H7 (cell line): ENCODE measurements at places on chromosomes 2 and 18. TPM values are rescaled to one million over a fixed set of nuclear protein-coding genes. Genes with fewer than 3 reads are reported as not detected.

Gene OSR1
- 0.44 TPM in 1 of 2 replicates, not detected in the other for total RNA-seq

Gene PUM2
- 35.7 and 36.2 TPM in 2 replicates for total RNA-seq

- no peak for DNase-seq
These were observed 17.9 kb downstream of the XPO1 start for GRCh38 chr2:61520261-61520660.

Gene GMPPA
- 53.4 and 71.7 TPM in 2 replicates for total RNA-seq

Gene PSMA8
- total RNA-seq, result not detected in 2 replicates

GRCh38 chr2:86069091-86069685 lies 36.5 kb downstream of the POLR1A start:
- DNase-seq, result no peak

Gene SCG2
- 2.5 and 3.4 TPM in 2 replicates for total RNA-seq

Gene POTEF
- 0.69 and 1.3 TPM in 2 replicates for total RNA-seq

Gene CMPK2
- total RNA-seq, result 0.48 and 0.69 TPM in 2 replicates

- no peak for DNase-seq
These were observed 28.9 kb downstream of the TMEFF2 start for GRCh38 chr2:192165842-192166241.

Gene SERPINB10
- not detected in 2 replicates for total RNA-seq

DNA sequence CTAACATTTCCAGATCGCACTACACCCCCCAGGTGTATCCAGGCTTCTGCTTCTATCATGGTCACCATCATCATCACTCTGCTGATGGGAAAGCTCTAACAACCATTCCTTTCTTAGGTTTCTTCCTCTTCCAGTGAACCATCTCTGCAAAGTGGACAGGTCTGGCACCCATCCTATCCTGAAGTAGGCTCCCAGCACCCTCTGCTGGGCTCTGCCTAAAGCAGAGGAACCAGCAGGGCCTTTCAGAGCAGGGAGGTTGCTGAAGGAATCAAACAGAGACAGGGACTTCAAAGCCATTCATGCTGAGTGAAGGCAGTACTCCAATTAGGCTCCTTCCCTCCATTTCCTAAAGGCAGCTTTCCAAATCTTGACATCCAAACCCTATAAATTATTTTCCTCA lies 27.2 kb upstream of the SATB2 start:
- peak; percentile 26 for DNase-seq

DNA sequence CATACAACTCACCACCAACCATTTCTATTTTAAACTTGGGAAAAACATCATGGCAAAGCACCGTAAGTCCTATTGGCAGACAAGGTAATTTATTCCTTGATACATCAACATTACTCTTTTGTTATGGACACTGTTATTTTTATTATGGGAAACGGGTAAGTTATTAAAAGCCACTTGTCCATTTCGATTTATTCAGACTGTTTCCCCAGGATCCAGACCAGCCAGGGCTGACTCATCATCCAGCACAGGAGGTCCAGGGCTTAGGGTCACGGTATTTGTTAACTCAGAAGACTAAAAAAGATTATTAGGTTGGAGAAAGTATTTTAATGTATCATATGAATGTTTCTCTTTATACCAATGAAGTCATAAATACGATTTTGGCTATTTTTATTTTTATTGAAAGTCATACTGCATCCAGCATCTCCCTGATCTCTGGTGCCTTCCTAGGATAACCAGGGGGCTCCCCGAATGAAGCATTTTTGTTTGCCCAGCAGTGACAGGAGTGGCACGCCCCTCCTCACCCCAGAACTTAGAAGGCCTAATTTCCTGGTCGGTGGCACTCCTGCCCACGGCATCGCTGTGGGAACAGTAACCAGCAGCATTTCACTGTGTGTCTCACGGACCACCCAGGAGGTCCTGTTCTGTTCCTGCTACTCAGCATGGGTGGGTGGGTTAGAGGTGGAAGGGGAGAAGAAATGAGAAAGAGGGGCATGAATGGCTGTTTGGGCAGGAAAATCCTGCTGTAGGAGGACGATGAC lies 446.1 kb downstream of the EIPR1 start:
- no peak for DNase-seq

- no peak for DNase-seq
These were observed 99.2 kb upstream of the ZNF521 start for GRCh38 chr18:25451077-25451658.

DNA sequence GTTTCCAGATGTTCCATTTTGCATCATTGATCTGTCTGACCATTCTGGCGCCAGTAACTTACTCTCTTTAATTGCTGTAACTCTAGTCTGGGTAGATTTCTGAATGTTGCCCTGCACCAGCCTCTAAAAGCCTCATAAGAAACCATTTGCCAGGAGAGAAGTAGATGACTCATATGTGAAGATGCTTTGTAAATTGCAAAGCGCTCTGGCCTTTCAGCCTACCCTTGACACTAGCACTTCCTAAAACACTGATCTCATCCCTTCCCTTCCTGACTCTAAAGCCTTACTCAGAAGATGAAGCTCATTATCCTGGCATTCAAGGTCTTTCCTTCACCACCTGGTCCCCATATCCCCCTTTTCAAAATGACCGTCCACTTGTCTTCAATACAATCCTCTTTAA lies 193.2 kb upstream of the MEX3C start:
- DNase-seq, result no peak

DNA sequence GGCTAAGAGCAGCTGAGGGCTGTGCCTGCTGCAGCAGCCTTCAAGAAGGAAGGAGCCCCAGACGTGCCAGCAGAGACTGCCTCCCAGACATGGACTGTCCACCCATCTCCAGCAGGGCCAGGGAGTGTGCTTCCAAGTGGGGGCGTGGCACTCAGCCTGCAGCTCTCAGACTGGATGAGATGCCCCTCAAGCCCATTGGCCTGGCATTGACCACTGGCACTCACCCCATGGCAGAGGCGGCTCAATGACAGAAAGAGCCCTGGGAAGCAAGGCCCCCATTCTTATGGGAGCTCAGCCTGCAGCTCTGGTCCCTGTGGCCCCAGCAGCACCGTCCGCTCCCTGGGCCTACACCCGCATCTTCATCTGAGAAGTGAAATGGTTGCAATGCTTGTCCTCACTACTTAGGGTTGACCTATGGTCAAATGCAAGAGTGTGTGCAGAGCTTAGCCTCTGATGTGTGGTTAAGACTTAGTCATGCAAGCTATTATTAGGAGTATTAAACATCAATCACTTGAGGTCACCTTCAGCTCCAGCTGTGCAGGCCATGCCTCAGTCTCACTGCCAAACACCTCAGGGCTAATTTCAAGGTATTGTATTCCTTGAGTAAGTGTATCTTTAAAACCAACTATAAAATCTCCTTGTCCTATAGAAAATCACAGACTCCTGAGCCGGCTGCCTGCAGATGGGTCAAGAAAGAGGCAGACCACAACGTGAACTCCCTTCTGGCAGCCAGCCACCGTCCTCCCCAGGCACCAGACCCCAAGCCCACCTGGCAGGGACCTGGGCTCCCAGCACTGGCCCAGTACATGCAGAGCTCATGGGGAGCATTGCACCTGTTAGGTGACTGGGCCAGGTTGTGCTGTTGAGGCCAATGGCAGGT lies 194.8 kb downstream of the NDUFA10 start:
- peak; percentile 24 for DNase-seq

Gene TDRD15
- total RNA-seq, result not detected in 2 replicates

Gene FBXO41
- 2.3 and 3.7 TPM in 2 replicates for total RNA-seq

DNA sequence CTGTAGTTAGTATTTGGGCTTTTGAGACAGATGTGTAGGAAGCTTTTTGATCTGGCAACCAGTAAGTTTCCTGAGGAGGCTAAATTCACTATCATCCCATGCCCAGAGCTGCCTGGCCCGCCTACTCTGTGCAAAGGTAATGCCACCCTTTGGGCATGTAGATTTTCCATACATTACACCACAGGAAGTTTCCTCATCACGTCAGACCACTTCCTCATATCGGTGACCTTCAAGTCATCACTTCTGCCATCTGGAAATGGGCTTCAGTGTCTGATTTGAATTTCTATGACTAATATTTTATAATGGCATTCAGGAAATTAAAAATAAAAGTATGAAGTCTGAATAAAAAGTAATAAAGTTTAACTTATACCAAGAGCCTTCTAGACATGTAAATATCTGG lies 825.4 kb downstream of the DCDC2C start:
- no peak for DNase-seq

Gene CHST9
- 2.7 and 3.8 TPM in 2 replicates for total RNA-seq

DNA sequence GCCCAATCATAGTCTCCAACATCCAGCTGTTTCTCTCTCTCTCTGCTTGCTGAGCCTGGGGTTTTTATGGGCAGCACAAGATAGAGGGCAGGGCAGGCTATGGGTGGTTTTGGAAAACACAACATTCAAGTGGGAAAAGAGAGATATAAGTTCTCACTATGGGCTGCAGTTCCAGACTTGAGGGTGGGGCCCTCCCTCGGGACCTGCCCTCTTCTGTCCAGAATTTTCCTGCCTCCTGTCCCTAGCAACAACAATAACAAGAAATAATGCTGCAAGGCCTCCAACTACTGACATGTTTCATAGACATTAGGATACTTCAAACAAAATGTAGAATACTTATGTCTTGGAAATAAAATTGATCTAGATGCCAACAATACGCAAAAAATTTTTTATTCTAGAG lies 107.8 kb downstream of the C18orf54 start:
- no peak for DNase-seq

DNA sequence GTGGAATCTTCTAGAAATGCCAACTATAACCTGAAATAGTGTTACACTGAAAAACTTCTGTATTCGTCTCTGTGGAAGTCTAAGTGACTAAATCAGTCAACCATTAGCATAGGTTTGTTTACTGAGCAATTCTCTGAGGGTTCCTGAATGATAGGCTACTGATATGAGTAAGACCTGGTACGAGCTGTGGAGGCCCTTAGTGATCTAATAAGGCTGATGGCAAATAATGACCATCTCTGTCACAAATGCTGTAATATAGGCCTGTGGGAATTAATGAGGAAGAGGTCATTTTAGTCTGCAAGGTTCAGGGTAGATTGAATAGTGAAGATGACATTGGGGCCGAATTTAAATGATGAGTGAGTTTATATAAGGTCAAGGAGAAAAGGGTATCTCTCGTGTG lies 82.5 kb downstream of the MGAT5 start:
- DNase-seq, result no peak

DNA sequence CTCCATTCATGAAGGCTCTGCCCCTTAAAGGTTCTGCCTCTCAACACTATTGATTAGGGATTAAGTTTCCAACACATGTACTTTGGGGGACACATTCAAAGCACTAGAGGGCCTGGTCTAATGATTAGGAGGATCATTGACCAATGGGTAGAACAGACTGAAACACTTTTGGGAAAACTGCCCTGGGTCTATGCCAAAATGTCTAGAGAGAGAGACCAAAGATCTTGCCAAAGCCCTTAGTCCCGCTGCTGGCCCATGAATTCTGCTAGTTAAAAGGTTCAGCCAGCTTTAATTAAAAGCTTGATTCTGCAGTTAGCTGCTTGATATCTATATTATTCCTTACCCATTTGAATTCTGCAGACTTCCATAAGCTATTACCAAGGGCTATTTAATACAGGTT lies 613.2 kb downstream of the SLC4A3 start:
- no peak for DNase-seq

GRCh38 chr2:100043891-100044255 lies 98.5 kb downstream of the AFF3 start:
- DNase-seq, result no peak

DNA sequence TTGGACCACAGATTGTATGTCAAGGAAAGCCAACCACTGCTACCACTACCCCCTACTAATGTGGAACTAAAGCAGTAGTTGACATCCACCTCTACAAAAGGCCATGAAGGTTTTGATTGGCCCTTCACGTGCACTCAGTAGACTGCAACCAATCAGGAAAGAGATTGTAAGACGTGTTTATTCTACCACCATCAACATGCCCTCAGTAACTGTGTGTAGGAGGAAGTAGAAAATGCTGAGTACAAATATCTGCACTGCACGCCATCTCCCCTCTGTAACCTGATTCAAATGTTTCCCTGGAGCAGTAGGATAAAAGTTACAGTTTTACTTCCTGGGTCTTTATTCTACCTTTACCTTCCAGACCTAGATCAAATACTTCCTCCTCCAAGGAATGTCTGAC lies 2.9 kb upstream of the CASP10 start:
- no peak for DNase-seq

DNA sequence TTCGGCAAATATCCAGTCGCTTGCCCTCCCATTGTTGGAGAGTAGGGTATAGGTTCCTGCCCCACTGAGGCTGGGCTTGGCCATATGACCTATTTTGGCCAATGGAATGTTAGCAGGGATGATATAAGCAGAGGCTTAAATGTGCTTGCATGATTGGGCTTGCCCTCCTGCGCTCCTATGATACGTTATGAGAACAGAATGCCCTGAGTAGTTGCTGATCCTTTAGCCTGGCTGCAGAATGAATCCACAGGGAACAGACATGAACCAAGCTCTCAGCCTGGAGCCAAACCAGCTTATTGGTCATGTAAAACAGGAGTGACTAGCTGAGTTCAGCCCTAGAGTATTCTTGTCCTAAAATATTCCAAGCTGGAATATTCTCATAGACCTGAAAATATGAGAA lies 34.8 kb upstream of the IMP4 start:
- no peak for DNase-seq
